Activated CD4-positive, alpha-beta T cell treated with anti-CD3 and anti-CD28 coated beads, Interleukin-2, amount 50 U/mL, for 24 hours (primary cell): ENCODE measurements at places on chromosomes 13 and 19.

GRCh38 chr13:90757127-90757680 lies 590.3 kb upstream of the MIR17HG start:
- no peak for DNase-seq

- no peak for DNase-seq
Observed at GRCh38 chr13:113327766-113328471, 30.9 kb downstream of the LAMP1 start.

- DNase-seq = no peak
Observed at GRCh38 chr13:80011448-80012212, 329.3 kb downstream of the SPRY2 start.

GRCh38 chr19:39596911-39597310 lies 5.4 kb upstream of the LGALS13 start:
- DNase-seq = no peak

GRCh38 chr13:114248011-114248410 lies 13.3 kb downstream of the CDC16 start:
- DNase-seq = no peak

- DNase-seq = no peak
Observed at GRCh38 chr19:15471639-15472101, 7.3 kb upstream of the RASAL3 start.

GRCh38 chr19:2494084-2494446 lies 18.1 kb downstream of the GADD45B start:
- no peak for DNase-seq

- DNase-seq = no peak
Observed at GRCh38 chr13:39349391-39349960, 253.5 kb downstream of the LHFPL6 start.

- DNase-seq = no peak
Observed at GRCh38 chr19:15072930-15073647, 8.9 kb upstream of the OR1I1 start.

GRCh38 chr13:20391597-20392452 lies 133.8 kb downstream of the CRYL1 start:
- DNase-seq = no peak

- no peak for DNase-seq
Observed at GRCh38 chr13:75736173-75736572, 100.0 kb downstream of the LMO7 start.

- DNase-seq = no peak
Observed at GRCh38 chr19:2483084-2483483, 7.2 kb downstream of the GADD45B start.

GRCh38 chr19:3599776-3600187 lies 6.9 kb downstream of the TBXA2R start:
- DNase-seq = no peak

DNA sequence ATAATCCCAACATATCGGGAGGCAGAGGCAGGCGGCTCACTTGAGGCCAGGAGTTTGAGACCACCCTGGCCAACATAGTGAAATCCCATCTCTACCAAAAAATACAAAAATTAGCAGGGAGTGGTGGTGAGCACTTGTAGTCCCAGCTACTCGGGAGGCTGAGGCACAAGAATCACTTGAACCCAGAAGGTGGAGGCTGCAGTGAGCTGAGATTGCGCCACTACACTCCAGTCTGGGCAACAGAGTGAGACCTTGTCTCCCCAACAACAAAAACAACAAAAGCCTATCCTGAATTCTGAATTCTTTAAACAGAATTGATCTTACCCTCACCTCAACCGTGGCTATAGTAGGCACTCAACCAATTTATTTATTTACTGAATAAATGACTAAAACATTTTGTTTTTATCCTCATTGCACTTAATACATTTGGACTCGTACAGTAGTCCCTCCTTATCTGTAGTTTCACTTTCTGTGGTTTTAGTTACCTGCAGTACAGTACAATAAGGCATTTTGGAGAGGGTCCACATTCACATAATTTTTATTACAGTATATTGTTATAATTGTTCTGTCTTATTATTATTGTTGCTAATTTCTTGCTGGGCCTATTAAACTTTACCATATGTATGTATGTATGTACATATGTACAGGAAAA lies 98.8 kb downstream of the TBC1D4 start:
- no peak for DNase-seq

GRCh38 chr13:109955598-109955997 lies 169.2 kb upstream of the IRS2 start:
- no peak for DNase-seq

- no peak for DNase-seq
Observed at GRCh38 chr13:87403748-87404432, 267.3 kb upstream of the SLITRK5 start.

- DNase-seq = no peak
Observed at GRCh38 chr13:97224544-97225300, 2.6 kb downstream of the MBNL2 start.
